ENCODE measurements at places on chromosomes 2 and 18. TPM values are rescaled to one million over a fixed set of nuclear protein-coding genes. Genes with fewer than 3 reads are reported as not detected.

- H3K4me3 ChIP-seq, result no peak overlapping the region
- no peak for DNase-seq
- no peak overlapping the region for H3K27ac ChIP-seq
- H3K27me3 ChIP-seq, result no peaks in the 10 kb centered on the region
These were observed 354.6 kb upstream of the SETBP1 start for GRCh38 chr18:44325903-44326635.

DNA sequence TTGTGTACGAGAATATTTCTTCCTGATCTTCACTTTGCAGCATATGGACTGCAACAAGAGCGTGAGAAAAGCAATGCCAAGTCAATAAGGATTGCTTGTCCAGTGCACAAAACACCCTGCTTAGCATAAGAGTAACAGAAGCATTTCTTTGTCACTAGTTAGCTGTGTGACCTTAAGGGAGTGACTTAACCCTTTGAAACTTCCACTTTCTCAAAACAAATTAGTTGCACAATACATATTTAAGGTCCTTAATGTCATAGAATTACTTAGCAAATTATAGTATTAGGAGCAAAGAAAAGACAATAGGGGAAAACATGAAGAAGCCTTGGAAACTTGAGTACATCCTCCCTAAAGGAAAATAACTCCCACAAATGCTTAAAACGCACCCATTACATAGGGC, 230.1 kb downstream of the RNF152 start:
- peaks cover 4% of the 10 kb centered on the region for H3K27me3 ChIP-seq
- H3K27ac ChIP-seq, result no peak overlapping the region
- H3K4me3 ChIP-seq, result no peak overlapping the region
- no peaks in the 10 kb centered on the region for H3K36me3 ChIP-seq

DNA sequence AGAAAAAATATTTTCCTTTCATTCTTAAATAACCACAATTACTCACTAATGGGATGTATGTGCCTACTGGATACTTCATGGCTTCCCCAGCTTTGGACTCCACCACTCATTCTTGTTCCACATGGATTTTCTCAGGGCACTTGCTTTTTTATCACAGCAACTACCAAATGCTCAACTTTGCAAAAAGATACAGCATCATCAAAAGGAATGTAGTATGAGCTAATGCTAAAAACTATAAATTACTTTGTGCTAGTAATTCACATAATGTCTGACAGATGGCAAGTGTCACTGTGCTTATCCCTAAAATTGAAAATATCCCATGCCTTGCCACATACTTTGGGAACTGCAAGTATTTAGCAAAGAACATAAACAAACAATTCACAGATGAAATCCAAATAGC, 130.4 kb upstream of the ZFP36L2 start:
- H3K27me3 ChIP-seq, result no peaks in the 10 kb centered on the region
- H3K4me1 ChIP-seq, result no peaks in the 10 kb centered on the region
- H3K36me3 ChIP-seq, result peaks cover 6% of the 10 kb centered on the region
- no peak for DNase-seq
- no peak overlapping the region for H3K27ac ChIP-seq
- no peak overlapping the region for H3K4me3 ChIP-seq

DNA sequence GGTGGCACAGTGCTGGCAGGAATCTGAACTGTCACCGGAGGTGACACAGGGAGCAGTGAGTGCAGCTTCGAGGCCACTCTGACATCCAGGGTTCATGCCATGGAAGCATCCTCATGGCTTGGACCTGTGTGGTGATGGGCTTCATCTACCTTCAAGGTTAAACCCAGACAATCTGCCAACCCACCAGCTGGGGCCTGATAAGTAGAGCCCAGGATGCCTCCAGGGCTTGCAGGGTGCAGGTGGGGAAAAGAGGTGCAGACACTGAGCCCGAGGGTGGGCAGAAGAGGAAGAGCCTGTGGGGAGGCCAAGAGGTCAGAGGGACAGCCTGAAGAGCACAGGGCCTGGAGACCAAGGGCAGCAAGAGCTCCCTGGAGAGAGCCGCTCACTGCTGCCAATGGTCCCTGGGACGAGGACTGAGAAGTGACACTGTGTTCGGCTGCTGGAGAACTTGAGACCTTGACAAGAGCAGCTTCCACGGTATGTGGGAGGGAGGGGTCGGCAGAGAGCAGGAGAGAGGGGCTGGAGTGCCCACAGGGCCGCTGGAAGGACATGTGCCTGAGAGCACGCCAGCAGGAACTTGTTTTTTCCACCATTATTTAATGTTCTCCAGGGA, 8.1 kb upstream of the HES6 start:
- no peak for DNase-seq
- H3K4me1 ChIP-seq, result no peaks in the 10 kb centered on the region
- H3K4me3 ChIP-seq, result no peak overlapping the region

GRCh38 chr2:241903121-241904010, 33.8 kb downstream of the RTP5 start:
- no peaks in the 10 kb centered on the region for H3K27me3 ChIP-seq
- H3K4me3 ChIP-seq, result no peak overlapping the region
- no peak overlapping the region for H3K27ac ChIP-seq
- DNase-seq, result peak; percentile 12

DNA sequence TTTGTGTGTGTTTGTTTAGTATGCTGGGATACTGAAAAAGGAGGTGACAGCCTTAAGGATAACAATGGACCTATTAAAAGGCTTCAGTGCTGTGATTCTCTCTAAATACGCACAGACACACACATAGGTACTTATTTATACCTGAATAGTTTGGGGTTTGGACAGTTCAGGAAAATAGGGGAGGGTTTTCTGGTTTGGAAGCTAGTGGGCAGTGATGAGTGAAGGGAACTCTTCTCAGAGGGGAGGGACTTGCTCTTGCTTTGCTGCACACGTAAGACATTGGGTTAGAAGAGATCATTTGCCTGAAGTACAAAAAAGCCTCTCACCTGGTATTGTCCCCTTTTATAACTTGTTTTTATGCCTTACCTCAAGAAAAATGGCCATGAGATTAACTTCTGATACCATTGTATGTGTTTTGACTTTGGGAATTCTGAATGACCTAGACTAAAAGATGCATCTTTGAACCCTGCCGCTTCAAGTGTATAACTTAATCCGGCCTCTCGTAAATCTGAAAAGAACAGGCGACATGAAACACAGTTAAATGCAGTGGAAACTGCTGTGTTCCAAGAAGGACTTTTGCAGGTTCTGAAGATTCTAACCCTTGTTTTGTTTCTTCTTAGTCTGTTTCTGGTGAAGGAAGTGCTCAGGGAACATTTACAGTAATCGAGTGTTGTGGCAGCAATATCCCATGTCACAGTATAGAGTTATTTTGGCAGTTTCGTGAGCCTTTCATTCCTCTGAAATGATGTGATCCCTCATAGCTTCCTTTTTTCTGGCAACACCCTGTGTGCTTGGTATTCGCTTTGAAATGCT, 2.5 kb downstream of the CRIM1 start:
- no peak for DNase-seq
- H3K27me3 ChIP-seq, result peaks cover 39% of the 10 kb centered on the region
- H3K4me3 ChIP-seq, result peak overlapping the region; percentile 83
- H3K27ac ChIP-seq, result no peak overlapping the region
- no peaks in the 10 kb centered on the region for H3K36me3 ChIP-seq

DNA sequence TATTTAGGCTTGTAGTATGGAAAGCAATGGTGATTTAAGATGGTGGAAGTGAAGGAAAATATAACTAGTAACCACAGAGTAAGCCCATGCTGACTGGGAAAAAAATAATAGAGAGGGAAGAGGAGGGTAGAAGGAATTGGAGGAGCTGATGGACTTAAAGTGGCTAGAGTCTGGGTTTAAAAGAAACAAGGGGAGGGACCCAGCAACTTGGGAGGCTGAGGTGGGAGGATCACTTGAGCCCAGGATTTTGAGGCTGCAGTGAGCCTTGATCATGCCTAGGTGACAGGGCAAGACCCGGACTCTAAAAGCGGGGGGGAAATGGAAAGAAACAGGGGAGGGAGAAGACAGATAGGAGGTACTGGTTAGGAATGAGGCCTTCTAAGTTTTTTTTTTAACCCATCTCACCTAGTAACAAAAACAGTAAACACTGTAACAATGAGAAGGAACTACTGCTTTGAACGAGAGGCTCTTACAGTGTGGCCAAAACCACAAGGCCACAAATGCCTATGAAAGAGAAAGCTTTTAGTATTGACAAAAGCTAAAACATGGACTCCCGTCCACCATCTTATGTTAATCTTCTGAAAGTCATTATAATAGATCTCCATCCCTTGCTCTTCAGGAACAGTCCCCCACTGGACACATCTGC, 26.6 kb downstream of the METTL8 start:
- no peaks in the 10 kb centered on the region for H3K36me3 ChIP-seq
- no peak overlapping the region for H3K4me3 ChIP-seq
- peak overlapping the region; percentile 72 for H3K27ac ChIP-seq
- H3K27me3 ChIP-seq, result no peaks in the 10 kb centered on the region

- H3K27ac ChIP-seq, result peak overlapping the region; percentile 21
- no peak overlapping the region for H3K4me3 ChIP-seq
- no peaks in the 10 kb centered on the region for H3K27me3 ChIP-seq
- peaks cover 39% of the 10 kb centered on the region for H3K4me1 ChIP-seq
These were observed 136.8 kb downstream of the SMAD7 start for GRCh38 chr18:48813833-48814489.

DNA sequence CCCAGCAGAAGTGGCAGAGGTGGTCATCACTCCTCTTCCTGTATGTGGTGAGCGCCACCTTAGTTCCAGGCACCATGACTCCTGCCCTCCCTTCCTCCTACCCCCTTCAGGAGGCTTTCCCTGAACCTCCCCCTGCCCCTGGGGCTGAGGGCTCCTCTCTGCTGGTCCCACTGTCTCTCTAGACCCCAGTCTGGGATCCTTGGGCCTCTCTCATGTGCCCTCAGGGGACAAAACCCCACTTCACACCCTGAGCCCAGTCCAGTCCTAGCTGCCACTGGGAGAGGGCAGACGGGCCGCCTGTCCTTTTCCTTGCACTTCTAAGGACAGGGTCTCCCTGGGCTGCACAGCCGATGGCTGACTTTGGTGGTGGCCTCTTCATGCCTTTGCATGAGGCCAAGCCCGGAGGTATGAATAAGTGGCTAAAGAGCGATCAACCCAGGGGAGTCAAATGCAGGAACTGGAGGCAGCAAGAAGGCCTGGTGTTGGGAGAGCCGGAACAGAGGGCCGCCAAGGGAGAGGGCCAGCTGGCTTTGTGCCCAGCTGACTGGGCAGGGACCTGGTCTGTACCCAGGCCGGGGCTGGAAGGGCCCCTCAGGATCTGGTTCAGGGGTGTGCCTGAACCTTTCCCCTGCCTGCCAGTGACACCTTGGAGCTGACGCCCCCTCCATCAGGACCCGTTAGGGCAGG, 29.5 kb downstream of the GLI2 start:
- DNase-seq, result no peak
- no peaks in the 10 kb centered on the region for H3K27me3 ChIP-seq
- no peaks in the 10 kb centered on the region for H3K36me3 ChIP-seq
- H3K4me1 ChIP-seq, result no peaks in the 10 kb centered on the region

DNA sequence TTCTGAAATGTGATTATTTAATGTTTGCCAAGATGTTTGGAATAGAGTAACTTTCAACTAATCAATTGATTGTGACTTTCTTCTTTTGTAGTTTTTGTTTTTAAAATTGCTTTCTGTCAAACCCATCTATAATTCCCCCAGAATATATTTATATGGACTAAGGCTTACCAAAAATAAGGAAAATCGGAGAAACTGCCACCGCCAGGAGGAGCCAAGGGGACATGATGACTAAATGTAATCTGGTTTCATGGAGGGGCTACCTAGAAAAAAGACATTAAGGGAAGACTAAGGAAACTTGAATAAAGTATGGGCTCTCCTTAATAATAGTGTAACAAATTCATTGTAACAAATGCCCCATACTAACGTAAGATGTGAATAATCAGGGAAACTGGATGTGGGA, 19.5 kb downstream of the BOLA3 start:
- H3K27me3 ChIP-seq, result no peaks in the 10 kb centered on the region
- H3K27ac ChIP-seq, result no peak overlapping the region
- no peak for DNase-seq

DNA sequence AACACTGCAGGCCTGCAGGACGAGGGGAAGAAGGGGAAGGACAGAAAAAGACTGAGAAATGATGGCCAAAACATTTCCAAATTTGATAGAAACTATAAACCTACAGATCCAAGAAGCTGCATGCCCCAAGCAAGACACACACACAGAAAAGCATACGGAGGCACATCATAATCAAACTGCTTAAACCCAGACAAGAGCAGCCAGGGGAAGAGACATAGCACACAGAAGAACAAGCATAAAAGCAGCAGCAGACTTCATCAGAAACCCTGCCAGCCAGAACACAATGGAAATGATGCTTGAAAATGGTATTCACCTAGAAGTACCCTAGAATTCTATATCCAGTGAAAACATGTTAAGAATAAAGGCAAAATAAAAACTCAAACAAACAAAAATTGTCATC, 57.2 kb upstream of the RNU4ATAC start:
- no peak overlapping the region for H3K4me3 ChIP-seq
- H3K27me3 ChIP-seq, result no peaks in the 10 kb centered on the region
- H3K27ac ChIP-seq, result no peak overlapping the region

DNA sequence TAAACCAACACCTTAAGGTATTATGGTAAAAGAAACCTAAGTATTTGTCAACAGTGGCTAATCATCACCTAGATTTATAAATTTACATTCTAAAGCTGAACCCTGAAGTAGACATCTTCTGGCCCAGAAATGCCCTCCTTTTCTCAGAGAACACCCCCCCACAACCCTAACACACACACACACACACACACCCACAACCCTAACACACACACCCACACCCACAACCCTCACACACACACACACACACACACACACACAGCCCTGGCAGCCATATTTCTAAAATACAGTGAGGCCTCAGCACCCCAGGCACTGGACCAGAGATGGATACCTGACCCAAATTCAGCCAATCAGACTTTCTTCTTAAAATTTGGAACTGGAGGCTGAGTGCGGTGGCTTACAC, 14.3 kb downstream of the SRBD1 start:
- peaks cover 88% of the 10 kb centered on the region for H3K36me3 ChIP-seq
- H3K4me1 ChIP-seq, result peaks cover 3% of the 10 kb centered on the region
- H3K4me3 ChIP-seq, result no peak overlapping the region
- DNase-seq, result no peak
- no peak overlapping the region for H3K27ac ChIP-seq

Gene DNAJC5G
- total RNA-seq, result not detected

Gene SNORC
- 2.1 TPM for total RNA-seq

Gene SLC11A1
- 0.93 TPM for total RNA-seq

Gene PLB1
- total RNA-seq, result 0.05 TPM

Gene PROM2
- total RNA-seq, result 0.12 TPM

Gene SCN3A
- 2.6 TPM for total RNA-seq

Gene IGFBP5
- total RNA-seq, result not detected

Gene SNRNP27
- 43.0 TPM for total RNA-seq

Gene ALPI
- total RNA-seq, result not detected

Gene PREB
- total RNA-seq, result 38.7 TPM
